ENCODE measurements at places on chromosomes 1 and 21.

GRCh38 chr1:246012341-246012740 is 494.7 kb downstream of the SMYD3 start:
- peak; percentile 41 for DNase-seq

DNA sequence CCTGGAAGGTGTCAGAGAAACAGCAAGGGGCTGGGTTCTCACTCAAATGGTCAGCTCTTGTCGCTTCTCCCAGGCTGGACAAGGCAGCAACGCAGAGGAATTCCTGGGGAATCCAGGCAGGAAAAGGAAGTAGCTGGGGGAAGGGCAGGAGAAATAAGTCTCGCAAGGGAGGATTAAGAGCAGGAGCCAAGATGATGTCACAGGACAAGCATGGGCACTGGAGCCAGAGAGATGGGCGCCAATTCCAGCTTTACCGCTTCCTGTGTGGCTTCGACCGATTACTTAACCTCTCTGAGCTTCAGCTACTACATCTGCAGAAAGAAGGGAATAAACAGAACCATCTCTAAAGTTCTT is 70.5 kb downstream of the SSBP3 start:
- no peak for DNase-seq

- no peak for DNase-seq
These were observed 79.4 kb upstream of the TTC34 start for GRCh38 chr1:2880812-2881295.

- no peak for DNase-seq
These were observed 325.0 kb upstream of the PLXNA2 start for GRCh38 chr1:208569181-208569580.

GRCh38 chr1:56151402-56151801 is 428.0 kb downstream of the PLPP3 start:
- no peak for DNase-seq

DNA sequence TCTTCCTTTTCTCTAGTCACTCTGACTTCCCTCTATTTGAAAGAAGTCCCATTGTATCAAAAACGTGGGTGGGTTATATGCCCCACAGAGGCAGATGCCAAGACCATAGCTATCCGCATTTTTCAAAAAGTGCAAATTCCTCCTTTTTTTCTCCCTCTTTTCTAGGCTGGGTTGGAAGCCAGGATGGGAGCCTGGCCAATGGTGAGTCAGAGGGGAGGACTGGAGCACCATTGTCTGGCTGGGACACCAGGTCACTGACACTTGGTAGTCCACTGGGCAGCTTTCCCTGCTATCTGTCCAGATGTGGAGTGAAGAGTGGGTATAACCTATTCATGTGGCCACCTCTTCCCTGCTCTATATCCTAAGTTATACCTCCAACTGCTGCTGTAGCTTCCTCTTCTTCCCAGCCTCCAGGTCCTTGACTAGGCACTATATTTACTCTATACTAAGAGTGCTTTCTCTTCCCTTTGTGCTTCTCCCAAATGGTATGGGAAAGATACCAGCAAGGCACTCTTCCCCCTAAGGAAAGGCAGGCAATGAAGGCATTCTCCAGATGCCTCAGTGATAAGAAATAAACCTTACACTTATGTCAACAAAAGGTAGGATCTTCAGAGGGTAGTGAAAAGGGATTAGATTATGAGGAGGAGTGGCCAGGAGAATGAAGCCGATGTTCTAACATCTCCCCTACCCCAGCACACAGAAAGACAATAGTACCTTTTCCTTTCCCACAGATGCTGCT is 12.9 kb downstream of the PI4KB start:
- DNase-seq = no peak

- peak; percentile 77 for DNase-seq
These were observed 11.5 kb downstream of the MCL1 start for GRCh38 chr1:150567717-150568593.

DNA sequence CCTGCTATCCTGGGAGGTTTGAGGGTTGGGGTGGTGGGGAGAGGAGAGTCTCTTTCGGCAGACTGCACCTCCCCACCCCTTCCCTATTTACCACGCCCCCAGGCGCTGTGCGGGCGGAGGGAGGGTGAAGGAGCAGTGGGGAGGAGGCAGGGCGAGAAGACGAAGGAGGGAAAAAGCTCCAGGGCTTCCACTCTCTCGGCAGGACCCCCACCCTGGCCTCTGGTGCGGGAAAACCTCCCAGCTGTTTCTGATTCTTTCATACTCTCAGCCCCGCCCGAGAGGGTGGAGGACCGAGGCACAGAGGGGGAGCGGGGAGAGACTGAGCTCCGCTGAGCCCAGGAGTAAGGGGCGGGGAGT is 866 bp upstream of the WNT2B start:
- no peak for DNase-seq

DNA sequence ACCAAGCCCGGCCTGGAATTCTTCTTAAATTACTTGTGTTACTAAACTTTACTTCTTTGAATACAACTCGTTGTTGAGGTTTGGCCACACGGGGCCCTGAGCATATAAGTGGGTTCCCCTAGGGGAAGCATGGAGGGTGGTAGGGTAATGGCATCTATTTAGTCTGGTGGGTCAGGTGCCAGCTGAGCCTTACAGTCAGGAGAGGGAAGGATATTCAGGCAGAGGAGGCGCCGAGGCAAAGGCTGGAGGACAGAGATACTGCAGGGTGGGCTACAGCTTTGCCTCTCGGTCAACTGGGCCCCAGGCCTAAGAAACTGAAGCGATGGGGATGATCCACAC is 424 bp upstream of the NECAP2 start:
- DNase-seq = no peak

DNA sequence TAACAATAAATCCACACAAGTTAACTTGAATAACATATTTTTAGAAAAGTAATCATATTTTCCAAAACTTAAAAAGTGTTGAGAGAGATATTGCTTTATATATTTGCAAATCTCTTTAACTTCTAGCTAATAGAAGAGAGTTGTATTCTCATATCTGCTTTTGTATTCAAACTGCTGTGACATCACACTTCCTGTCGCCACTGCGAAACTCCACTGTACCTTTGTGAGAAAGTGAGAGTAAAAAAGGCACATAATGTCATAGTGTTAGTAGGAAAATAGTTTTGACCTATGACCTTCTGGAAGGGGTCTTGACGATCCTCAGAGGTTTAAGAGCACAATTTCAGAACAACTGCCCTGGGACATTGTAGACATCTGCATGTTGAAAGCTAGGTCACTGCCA is 21.6 kb downstream of the AK5 start:
- DNase-seq = no peak

DNA sequence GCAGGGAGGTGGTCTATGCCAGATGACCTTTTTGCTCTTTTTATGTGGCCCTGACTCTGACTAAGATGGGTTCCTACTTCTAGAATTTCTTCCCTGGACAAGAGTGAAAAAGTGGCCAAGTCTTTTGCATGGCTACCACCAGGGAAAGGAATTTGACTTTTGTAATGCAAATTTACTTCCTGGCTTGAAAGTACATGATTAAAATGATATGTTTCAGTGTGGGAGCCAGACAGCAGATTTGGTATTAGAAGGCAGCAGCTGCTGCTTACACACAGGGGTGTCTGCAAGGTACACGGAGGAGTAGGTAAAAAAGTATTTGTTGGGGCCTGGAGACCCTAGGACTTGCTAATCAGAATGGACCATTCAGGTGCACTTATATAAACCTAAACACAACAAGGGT is 78.4 kb downstream of the KCND3 start:
- DNase-seq = no peak

DNA sequence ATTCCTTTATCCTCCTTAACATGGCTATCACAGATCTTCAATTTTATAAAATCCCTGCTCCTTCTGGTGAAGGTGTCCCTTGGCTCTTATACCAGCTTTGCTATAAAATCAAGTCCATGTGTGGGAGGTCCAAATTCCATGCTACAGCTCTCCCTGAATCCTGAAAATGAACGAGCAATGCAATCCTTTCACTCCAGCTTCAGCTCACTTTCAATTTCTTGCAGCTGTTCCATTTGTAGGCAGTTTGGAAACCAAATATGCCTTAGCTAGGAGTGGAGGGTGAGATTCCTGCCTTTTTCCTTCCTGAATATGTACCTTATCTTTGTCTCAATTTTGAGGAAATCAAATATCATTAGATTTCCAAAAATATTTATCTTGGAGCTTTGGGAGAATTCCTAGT is 402.6 kb downstream of the TTLL7 start:
- no peak for DNase-seq

DNA sequence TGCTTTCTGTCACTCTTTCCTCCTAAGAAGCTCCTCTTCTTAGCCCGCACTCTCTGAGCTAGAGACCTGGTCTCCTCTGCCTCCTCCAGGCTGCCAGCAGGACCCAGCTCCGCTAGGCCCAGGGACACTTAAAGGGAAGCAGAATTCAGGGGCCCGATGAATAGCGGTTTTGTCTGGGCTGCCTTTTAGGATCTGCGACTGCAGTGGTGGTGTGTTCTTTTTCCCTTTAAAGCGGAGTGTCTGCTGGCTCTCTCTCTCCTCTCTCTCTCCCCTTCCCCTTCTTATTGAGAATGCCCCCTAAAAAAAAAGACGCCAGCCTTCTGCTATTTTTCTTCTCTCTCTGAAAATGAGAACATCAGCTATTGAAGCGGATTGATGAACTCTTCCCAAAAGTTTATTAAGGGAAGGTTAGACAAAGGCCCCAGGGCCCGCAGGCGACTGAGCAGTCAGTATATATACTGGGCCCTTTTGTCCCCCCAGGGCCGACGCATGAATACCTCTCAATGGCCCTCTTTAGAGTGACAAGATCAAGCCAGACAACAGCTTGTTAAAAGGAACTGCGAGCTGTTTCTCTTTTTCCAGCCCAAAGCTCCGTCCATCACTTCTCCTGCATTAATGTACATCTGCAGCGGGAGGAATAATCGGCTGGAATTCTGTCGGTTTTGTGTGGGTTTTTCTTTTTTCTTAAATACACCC is 27.0 kb downstream of the PAX7 start:
- no peak for DNase-seq

GRCh38 chr1:13922466-13923110 is 222.6 kb downstream of the PRDM2 start:
- DNase-seq = no peak

DNA sequence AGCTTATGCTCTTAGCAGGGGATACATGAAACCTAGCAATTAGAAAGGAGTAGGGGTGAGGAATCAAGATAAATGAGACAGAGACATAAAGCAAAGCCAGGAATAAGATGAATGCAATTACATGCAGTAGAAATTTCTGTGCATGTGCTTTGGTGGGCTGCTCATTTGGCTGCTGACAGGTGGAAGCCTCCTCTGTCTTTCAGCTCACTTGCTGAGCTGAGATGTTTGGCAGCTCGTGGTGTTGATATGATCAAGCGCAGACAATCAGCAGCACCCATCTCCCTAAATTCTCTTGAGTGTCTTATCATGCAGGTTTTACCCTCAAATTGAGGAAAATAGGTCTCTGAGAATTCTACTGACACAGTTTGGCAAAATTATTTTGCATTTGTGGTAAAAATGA is 108.3 kb upstream of the CD34 start:
- no peak for DNase-seq

GRCh38 chr1:9338397-9339246 is 45.9 kb downstream of the SPSB1 start:
- no peak for DNase-seq

GRCh38 chr1:4517186-4517954 is 137.0 kb upstream of the AJAP1 start:
- DNase-seq = no peak

- DNase-seq = no peak
These were observed 6.0 kb upstream of the SHISA4 start for GRCh38 chr1:201882665-201883132.
